ENCODE measurements at places on chromosomes 3 and 15. TPM values are rescaled to one million over a fixed set of nuclear protein-coding genes. Genes with fewer than 3 reads are reported as not detected.

The MB21D2 gene
- total RNA-seq: 10.5 TPM

DNA sequence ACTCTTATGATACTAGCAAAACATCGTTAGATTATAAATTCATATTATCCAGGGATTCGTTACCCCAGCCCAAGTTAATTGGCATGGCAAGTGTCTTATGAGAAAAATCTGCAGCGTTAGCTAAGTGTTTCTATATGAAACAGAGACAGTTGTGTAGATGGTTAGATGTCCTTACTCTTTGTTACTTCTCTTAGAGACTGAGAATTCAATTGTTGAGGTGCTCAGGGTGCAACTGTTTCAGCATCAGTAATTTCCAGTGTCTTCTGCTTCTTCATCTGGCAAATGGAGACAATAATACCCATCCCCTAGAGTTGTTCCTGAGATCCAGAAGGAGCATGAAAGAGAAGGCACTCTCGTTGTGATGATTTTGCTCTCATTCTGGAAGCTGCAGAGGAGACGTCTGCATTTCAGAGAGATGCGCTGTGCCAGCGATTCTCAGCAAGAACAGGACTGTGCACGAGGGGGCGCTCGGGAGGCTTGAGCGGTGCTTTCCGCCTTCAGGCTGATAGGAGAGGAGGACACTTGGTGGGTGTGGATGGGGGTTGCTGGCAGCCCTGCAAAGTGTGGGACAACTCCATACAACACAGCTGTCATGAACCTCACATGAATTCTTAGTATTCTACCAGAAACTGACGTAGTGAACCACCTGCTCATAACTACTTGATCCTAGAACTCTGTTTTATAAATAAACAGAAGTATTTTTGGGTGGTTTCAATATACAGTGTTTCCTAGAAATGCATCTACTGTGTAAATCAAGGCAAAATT, 39.7 kb upstream of the SPSB4 start:
- peaks cover 10% of the 10 kb centered on the region for H3K4me1 ChIP-seq
- no peaks in the 10 kb centered on the region for H3K36me3 ChIP-seq
- H3K27me3 ChIP-seq: peaks cover 12% of the 10 kb centered on the region
- DNase-seq: peak; percentile 86
- H3K4me3 ChIP-seq: no peak overlapping the region
- H3K27ac ChIP-seq: no peak overlapping the region

GRCh38 chr15:41801850-41802455, 25.9 kb upstream of the JMJD7 start:
- DNase-seq: no peak
- no peaks in the 10 kb centered on the region for H3K27me3 ChIP-seq
- no peak overlapping the region for H3K27ac ChIP-seq
- H3K4me1 ChIP-seq: peaks cover 15% of the 10 kb centered on the region

GRCh38 chr15:31293655-31294054, 33.0 kb upstream of the KLF13 start:
- H3K4me3 ChIP-seq: no peak overlapping the region
- no peaks in the 10 kb centered on the region for H3K4me1 ChIP-seq
- peaks cover 19% of the 10 kb centered on the region for H3K27me3 ChIP-seq

DNA sequence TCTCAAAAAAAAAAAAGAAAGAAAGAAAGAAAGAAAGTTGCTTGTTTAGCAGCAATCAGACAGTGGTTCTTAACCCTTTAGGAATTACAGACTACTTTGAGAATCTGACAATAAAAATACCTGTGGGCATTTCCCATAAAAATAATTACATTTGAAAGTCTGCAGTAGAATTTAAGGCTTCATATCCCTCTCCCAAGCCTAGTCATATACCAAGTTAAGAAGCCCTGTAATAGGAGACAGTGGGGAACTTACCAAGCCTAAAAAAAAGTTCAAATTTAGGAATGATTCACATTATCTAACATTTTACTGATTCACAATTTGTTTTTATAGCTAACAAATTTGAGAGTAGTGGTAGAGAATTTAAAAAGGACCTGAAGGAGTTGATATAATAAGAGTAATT, 47.5 kb downstream of the LRRFIP2 start:
- H3K36me3 ChIP-seq: no peaks in the 10 kb centered on the region
- DNase-seq: no peak
- H3K27me3 ChIP-seq: no peaks in the 10 kb centered on the region
- H3K27ac ChIP-seq: no peak overlapping the region
- H3K4me1 ChIP-seq: peaks cover 33% of the 10 kb centered on the region
- H3K4me3 ChIP-seq: no peak overlapping the region

GRCh38 chr3:30639937-30640336, 33.5 kb downstream of the TGFBR2 start:
- H3K27me3 ChIP-seq: no peaks in the 10 kb centered on the region
- peak overlapping the region; percentile 95 for H3K27ac ChIP-seq
- H3K4me1 ChIP-seq: peaks cover 96% of the 10 kb centered on the region
- peak overlapping the region; percentile 66 for H3K4me3 ChIP-seq

DNA sequence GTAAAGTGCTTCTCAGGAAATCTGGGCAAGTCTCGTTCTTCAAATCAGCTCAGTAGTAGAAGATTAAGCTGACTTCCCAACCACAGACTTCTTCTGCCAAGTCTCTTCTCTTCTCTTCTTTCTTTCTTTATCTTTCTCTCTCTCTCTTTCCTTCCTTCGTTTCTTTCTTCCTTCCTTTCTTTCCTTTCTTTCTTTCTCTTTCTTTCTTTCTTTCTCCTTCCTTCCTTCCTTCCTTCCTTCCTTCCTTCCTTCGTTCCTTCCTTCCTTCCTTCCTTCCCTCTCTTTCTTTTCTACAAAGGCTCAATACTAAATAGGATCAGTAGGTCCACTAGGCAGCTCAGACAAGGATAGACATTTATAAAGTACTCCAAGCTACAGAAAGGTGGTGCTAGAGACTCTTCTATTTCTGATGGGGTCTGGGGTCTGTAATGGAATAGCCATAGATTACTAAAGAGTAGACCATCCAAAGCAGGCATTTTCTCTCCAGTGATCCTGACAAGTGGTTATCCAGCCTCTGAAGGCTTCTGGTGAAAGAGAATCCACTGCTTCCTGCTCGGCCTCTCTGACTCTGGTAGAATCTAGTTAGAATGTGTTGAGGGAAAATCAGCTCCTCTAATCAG, 100.8 kb downstream of the TPRG1 start:
- no peak overlapping the region for H3K4me3 ChIP-seq
- peaks cover 3% of the 10 kb centered on the region for H3K36me3 ChIP-seq
- no peak for DNase-seq

- H3K36me3 ChIP-seq: no peaks in the 10 kb centered on the region
- H3K4me1 ChIP-seq: peaks cover 14% of the 10 kb centered on the region
- H3K4me3 ChIP-seq: no peak overlapping the region
- no peak overlapping the region for H3K27ac ChIP-seq
- H3K27me3 ChIP-seq: no peaks in the 10 kb centered on the region
Observed at GRCh38 chr15:65937476-65937875, 68.2 kb downstream of the RAB11A start.

GRCh38 chr3:170999737-171000242, 26.7 kb downstream of the SLC2A2 start:
- no peaks in the 10 kb centered on the region for H3K27me3 ChIP-seq
- H3K4me1 ChIP-seq: no peaks in the 10 kb centered on the region
- H3K36me3 ChIP-seq: no peaks in the 10 kb centered on the region
- H3K27ac ChIP-seq: no peak overlapping the region
- DNase-seq: no peak

DNA sequence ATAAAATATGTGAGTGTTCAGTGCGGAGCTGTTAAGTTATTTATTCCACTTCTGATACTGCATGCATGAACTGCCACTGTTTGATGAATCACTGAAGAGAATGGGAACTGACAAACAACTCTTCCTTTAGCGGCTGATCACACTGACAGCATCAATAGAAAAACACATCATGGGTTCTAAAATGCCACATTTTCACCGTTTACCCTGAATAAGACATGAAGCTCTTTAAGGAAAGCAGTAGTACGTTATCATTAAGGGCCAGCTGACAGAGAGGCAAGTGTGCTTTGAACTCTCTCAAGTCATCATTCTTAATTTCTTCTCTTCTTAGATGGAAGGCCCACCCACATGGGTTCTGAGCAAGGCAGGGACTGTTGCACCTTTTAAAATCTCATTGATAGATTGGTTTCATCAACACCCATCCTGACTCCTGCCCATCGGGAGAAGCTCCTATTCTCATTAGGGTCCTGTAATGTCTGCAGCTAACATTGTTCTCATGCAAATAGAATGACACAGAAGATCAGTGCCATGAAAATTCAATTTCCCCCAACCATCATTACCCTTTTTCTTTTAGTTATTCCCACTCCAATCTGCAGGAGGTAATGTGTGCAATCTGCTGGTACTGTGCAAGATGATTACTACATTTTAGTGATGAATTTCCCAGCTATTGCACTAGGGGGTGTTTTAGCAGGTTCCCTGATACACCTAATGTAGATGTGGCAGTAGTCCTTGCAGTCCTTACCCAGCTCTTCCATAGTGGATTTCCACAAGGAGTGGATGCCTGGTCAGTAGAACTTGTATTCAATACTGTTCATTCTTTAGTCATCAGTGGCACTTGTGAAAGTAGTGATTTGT, 119.1 kb downstream of the ROBO2 start:
- H3K27ac ChIP-seq: no peak overlapping the region
- no peaks in the 10 kb centered on the region for H3K27me3 ChIP-seq
- no peaks in the 10 kb centered on the region for H3K36me3 ChIP-seq
- no peak for DNase-seq
- H3K4me1 ChIP-seq: no peaks in the 10 kb centered on the region

DNA sequence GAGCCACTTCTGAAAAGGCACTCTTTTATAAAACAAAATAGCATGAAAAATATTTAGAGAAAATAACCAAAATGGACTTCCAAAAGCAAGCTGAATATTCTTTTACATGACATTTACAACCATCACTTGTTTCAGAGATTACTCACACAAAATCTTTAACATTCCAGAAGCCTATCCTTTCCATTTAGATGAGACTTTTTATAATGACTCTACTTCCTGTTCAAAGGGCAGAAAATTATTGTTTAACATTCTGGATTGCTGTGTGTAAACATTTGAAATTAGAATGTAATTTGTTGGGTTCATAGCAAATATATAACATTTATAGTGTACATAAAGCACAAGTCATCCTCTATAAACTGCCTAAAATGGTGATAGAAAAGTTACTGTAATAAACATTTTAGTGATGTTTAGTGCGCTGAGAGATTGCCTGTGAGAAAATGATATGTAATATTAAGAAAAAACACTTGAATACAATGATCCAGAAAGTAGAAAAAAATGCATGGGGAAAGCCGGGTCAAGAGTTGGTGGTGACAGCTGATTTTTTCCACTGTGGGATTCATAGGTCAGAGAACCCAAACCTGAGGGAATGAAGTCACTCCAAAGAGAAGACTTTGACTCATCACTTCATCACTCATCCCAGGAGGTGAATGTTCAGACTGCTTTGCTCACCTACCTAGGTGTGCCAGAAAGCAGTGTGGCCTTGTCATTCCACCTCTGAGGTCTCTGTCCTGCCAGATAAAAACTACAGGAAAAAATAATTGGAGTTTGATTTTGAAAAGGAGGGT, 305.8 kb downstream of the ARPP21 start:
- no peak overlapping the region for H3K27ac ChIP-seq
- H3K36me3 ChIP-seq: no peaks in the 10 kb centered on the region
- H3K4me1 ChIP-seq: peaks cover 6% of the 10 kb centered on the region
- H3K27me3 ChIP-seq: no peaks in the 10 kb centered on the region

- DNase-seq: no peak
- H3K27me3 ChIP-seq: peaks cover 1% of the 10 kb centered on the region
- peak overlapping the region; percentile 96 for H3K4me3 ChIP-seq
- peak overlapping the region; percentile 89 for H3K27ac ChIP-seq
- no peaks in the 10 kb centered on the region for H3K36me3 ChIP-seq
Observed at GRCh38 chr3:4467522-4467867, 426 bp upstream of the SUMF1 start.
